CD4-positive, alpha-beta T cell treated with Interleukin-2 at 100 ng/mL for 4 hours (primary cell): ENCODE measurements at places on chromosomes 1 and 21.

- DNase-seq = no peak
Measured at GRCh38 chr1:214067853-214068703, 80.3 kb downstream of the PROX1 start.

DNA sequence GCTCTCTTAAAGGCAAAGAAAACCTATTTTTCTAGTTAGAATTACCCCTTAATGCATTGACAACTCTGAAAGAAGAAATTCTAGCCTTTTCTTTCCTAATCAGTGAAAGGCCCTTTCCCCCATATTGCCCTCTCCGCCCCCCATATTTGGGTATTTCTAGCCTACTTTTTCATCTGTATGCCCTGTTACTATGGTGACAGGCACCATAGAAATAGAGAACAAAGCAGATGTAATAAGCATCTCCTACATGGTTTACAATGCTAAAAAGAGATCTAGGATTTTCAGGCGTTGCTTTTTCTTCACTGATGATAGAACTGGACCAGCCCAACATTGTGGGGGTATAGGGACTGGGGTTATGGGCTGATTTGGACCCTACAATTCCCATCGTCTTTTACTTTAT, 14.5 kb downstream of the LRRC8B start:
- DNase-seq = no peak

DNA sequence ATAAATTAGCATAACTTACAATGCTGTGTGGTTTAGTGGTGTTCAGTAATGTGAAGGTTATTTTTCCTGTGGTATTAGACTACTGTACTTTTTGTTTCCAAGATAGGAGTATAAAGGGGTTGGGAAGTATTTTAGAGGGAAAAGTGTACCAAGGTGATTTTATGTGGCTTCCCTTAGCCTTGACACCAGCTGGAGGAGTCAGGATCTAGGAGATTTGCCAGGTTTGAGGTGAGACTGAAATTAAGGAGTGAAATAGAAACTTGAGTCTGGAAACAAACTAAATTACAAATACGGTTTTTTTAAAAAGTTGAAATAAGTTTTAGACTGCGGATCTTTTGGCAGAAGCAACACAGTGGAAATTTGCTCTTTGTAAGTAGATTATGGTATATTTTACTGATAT, 32.3 kb downstream of the COG2 start:
- no peak for DNase-seq

GRCh38 chr1:226223786-226224244, 351 bp downstream of the MIXL1 start:
- no peak for DNase-seq

GRCh38 chr1:213657879-213658278, 329.9 kb upstream of the PROX1 start:
- no peak for DNase-seq

DNA sequence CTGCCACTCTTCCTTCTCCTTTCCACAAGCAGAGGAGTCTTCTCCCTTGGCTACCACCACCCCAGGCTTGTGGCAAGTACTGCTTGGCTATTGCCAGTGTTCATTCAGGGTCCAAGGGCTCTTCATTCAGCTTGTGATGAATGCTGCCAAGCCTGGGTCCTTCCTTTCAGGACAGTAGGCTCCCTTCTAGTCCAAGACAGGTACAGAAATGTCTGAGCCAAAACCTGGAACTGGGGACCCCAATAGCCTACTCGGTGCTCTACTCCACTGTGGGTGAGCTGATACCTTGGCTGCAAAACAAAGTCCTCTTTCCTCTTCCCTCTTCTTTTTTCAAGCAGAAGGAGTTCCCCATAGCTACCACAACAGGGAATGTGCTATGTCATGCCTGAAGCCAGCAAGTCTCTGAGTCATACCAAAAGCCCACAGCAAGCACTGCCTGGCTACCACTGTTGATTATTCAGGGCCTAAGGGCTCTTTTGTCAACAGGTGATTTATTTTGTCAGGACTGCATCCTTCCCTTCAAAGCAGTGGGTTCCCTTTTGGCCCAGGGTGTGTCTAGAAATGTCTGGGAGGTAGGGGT, 268.9 kb downstream of the HHAT start:
- no peak for DNase-seq

GRCh38 chr1:205676002-205676401, 4.3 kb downstream of the SLC45A3 start:
- DNase-seq = no peak

DNA sequence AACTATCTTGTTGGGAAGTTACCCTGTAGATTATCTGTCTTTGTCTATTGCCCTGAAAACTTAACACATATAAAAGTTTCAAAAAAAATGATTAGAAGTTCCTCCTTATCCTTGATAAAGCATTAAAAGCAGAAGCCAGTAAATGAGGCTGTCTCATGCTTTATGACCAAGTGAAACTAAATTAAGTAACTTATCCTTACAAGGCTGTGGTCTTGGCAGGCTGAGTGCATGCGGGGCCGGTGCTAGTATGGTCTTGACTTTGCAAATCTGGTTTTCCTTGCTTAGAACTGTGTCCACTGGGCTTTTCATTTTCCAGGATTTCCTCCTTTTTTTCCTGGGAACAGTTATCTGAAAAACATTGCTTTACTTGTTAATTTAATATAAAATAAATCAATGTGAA, 43.1 kb downstream of the PCNX2 start:
- no peak for DNase-seq

DNA sequence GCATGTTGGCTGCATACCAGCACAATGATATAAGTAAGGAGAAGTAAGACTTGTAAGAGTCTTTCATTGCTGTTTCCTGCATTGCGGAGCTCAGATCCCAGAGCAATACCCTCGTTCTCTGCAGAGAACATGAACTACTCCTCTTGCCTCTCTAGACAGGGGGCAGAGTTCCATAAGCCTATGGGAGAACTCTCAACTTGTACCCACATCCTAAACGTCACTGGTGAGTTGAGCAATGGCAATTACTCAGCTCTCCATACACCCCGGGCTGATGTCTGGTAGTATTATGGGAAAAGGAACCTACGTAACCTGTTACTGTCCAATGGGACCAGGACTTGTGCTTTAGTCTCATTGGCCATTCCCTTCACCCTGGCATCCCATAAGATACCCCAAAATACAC, 27.3 kb upstream of the ZNF496 start:
- DNase-seq = no peak

DNA sequence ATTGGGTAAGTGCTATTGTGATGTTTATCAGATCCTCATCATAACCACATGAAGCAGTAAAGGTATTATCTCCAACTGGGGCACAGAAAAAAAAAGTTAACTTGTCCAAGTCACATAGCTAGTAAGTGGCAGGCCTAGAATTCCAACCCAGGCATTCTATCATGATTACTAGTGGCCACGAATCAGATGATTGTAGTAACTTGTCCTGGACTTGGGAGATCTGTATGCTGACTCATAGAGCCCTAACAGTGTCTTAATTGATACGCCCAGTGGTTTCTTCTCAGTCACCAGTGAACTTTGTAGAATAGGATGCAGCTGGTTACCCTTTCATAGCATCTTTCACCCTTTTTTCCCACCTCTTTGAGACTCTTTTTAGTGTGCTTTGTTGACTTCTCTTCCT, 91.1 kb upstream of the UBE2U start:
- DNase-seq = no peak

DNA sequence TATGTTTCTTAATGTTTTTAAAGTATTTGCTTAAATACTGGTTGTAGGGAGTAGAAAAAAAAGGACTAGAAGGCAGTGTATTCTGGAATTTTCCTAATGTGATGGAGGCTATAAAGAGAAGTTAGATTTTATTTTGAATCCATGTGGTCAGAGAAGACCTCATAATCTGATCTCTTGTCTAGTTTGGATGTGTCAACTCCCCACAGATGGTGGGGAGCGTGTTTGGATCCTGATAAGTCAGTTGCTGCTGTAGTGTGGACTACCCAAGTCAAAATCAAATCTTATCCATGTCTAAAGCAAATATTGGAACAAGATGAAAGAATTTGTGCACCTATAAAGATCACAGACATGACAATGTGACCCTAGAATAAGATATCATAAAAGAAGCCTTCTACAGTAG, 918.0 kb downstream of the LTN1 start:
- no peak for DNase-seq

DNA sequence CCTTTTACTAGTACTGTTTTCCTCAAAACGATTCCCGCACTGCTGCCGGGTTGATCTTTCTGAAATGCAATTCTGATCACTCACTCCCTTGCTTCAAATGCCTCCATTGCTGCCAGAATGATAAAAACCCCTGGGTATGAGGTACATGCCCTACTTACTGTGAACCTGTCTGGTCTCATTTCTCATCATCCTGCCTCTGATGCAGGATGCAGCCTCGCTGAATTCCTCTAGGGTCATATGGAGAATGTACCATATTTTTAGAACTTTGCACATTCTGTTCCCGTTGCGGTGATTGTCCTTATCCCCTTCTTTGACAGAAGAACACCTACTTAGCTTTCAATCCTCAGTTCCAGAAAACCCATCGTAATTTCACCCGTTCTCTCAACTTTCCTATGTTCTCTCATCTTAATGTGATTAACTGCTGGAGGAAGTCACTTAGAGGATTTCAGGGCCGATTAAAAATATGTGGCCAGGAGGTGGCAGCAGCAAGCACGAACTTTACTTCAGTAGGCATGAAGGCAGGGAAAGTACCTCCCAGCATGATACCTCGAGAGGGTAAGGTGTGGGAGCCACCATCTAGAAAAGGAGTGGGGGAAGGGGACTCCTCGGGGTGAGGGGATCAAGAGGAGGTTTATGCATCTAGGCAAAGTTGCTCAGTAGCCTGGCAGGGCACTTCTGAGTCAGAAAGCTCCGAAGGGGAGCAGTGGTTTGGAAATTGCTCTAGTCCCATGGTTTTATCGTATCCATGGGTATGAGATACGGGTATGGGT, 361.5 kb upstream of the ZP4 start:
- DNase-seq = peak; percentile 13

DNA sequence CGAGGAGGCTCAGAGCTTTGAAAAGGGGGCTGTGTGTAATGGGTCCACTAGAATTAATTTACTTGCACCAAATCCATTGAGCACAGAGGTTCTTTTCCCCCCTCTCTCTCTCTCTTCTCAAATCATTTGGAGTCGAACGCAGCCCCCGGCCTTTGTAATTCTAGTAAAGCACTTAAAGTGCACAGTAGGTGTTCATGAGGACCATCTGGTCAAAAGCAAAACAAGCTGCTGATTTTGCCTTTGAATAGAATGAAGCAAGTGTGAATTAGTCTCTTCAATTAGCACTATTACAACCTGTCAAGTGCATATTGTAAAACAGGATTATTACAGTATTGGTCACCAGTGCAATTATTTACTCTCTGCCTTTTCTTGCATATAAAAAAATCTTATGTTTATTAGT, 259.9 kb downstream of the FAF1 start:
- DNase-seq = no peak

GRCh38 chr1:242836423-242836822, 311.9 kb upstream of the PLD5 start:
- DNase-seq = no peak

- no peak for DNase-seq
Measured at GRCh38 chr1:2544093-2544874, 11.9 kb upstream of the TNFRSF14 start.

DNA sequence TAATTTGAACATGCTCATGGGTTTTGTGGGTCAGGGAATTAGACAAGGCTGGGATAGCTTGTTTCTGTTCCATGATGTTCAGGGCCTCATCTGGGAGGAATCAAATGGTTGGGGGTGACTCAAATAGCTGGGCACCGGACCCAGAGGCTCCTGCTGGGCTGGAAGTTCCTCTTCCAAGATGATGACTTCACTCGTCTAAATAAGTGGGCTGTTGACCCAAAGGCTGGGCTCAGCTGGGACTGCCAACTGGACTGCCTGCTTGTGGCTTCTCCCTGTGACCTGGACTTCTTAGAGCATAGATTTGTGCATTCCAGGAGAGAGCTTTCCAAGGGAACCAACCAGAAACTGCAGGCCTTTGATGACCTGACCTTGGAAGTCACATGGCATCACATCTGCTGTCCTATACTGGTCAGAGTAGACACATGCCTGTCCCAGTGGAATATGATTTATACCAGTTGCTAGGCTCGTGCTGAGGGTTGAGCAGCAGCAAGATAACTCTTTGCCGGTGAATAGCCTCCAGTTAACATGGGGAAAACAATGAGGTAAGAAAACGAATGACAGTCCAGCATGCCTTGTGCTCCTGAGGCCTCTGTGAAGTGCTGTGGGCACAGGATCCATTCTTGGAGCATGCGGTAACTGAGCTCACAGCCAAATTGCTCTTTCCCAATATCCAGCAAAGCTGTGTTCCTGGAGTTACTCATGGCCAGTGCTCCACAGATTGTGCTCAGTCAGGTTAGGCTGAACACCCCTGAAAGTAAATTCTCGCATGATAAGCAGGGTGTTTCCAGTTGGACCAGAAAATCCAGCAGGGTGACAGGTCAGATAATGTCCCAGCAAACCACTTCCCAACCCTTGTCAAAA, 272.9 kb upstream of the TMEM51 start:
- no peak for DNase-seq

GRCh38 chr1:9291914-9292360, 757 bp upstream of the SPSB1 start:
- no peak for DNase-seq

DNA sequence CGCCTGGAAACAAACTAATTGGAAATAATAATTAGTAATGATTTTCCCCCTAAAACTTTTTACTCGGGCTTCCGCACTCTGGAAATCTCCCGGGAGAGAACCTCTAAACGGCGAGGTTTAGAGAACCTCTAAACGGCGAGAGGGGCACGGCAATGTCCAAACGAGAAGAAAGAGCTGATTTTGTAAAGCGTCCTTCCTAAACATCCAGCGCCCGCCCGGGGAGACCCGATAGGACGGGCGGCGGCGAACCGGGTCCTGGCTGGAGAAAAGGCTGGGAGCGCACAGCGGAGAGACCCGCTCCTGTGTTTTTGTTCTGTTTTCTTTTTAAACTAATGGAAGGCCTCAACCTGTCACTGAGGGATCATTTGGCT, 1.6 kb downstream of the PAX7 start:
- no peak for DNase-seq

- peak; percentile 27 for DNase-seq
Measured at GRCh38 chr1:54798769-54799641, 2.1 kb downstream of the TTC22 start.

- DNase-seq = no peak
Measured at GRCh38 chr1:30899577-30900389, 8.8 kb downstream of the SDC3 start.

- DNase-seq = no peak
Measured at GRCh38 chr1:2055911-2056575, 5.8 kb downstream of the PRKCZ start.

- DNase-seq = no peak
Measured at GRCh38 chr1:67768480-67768879, 64.8 kb downstream of the GNG12 start.

- DNase-seq = no peak
Measured at GRCh38 chr1:64984106-64984505, 17.8 kb upstream of the JAK1 start.

- no peak for DNase-seq
Measured at GRCh38 chr1:240656531-240656930, 44.6 kb upstream of the GREM2 start.
